ENCODE measurements at places on chromosomes 6 and 20.

DNA sequence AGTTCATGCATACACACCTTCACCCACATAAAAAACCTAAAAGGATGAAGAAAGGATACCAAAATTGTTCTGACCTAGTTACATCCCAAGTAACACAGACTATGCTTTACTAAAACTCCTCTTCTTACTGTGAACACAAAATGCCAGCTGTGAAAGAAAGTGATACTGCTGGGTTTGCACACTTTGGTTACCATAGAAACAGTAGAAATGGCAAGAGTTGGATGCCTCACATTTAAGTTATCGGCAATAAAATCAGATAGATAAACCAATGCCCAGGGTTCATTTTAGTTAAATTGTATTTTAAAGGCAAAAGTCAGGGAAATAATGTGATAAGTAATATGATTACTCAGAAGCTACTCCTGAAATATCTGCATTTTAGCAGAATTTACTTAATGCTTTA, 161.9 kb downstream of the CDK19 start:
- DNase-seq, result no peak

GRCh38 chr6:107683183-107683582, 140.9 kb downstream of the SCML4 start:
- DNase-seq, result no peak

- no peak for DNase-seq
These were observed 69.1 kb downstream of the PPP1R14C start for GRCh38 chr6:150211700-150212511.

DNA sequence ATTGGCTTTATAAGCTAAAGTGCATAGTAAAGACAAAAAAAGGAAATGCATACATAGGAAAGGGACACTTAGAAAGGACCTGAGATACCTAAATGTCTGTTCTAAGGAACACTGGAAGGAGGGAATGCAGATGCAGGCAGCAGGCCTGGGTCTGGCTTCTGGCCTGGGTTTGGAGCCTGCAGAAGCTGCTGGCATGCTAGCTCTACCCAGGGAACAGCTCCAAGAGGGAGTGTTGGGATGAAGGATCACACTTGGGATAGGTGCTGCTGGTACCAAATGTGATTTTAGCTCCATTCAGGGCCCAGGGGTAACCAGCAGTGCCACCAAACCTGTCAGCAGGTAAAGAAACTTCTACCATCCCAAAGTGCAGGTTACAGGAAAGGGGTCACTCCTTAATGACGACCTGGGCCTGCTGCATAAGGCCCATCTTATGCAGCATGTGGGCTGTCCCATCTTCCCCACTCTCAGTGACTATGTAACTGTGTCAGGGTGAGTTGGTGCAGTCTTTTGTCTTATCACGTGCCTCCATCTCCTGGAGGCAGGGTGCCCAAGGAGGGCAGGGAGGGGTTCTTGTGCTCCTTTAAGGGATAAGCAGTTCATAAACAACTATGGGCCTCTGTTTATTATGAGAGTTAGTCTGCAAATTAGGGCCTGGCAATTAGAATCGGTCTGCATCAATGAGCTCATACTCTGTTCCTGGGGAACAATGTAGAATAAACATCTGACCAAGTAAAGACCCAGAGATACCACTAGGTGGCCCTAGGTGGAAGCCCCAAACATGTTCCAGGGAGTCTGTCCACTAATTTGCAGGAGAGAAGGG, 26.9 kb downstream of the DDX27 start:
- no peak for DNase-seq

- DNase-seq, result peak; percentile 63
These were observed 97.5 kb downstream of the PSMG4 start for GRCh38 chr6:3356056-3356823.

GRCh38 chr20:51198876-51199523, 176.1 kb upstream of the KCNG1 start:
- no peak for DNase-seq

DNA sequence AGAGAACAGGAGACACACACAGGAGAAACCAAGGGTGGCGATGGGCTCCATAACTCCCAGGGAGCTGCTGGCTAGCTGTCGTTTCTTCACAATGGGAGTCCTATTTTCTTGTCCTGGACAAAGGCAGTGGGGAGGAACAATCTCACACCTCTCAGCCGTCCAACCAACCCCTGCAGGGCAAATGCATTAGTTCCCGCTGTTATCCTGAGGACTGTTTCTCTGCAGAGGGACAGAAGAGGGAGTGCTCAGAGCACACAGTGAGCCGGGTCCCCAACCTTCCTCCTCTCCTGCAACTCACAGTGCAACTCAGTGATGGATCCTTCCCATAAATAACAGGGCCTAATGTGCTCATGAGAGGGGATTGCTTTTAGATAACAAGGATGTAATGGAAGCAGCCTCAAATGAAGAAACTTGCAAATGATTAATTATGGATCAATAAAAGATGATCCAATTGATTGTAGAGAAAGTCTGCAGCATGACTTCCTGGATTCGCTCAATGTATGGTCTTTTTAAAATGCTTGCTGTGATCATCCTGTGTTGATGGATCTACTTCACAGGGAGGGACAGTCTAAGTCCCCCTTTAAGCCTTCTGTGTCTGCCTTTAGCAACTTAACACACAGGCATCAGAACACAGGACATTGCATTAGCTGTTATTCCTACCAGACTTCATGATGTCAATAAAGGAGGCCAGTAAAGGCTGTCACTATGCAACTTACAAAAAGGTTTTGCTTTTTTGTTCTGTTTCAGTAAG, 453.4 kb upstream of the AGPAT4 start:
- DNase-seq, result no peak

DNA sequence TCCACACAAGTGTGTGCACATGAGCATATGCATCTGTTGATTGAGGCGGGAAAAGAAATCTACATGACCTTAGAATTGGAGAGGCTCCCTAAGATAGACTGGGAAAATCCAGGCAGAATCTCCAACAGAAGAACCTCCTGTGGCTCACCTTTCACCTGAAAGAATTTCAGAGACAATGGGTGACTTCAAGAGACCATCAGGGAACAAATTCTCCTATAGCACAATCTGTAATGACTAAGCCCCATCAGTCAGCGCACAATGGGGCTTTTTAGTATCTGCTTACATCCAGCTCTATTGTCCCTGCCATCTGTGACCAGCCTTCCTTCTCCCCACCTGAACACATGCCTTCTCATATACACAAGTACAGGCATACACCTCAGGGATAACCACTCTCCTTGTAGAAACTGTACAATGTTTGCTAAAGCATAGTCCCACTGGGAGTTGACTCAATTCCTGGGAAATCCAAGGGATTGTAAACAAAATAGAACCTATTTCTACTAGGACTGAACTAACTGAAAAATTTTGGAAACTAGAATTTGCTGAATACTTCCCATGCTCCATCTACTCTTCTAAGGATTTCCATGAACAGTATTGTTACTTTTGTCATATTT, 150.8 kb upstream of the STXBP5 start:
- DNase-seq, result no peak

DNA sequence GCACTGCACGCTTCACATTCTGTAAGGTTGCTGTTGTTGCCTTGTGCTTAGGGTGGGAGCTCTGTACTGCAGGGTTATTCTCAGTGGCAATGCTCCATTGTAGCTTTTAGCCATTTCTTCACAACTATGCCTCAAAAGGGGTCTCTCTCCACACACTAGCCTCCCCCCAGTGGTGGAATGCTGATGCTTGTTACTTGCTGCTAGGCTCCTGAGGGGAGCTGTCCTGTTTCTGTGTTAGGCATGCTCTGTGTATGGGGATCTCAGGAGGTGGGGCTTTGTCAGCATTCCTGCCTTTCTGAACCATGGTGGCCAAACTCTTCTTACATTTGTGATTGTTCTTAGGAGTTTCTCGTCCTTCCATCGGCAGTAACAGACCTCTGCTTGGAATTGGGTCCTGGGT, 18.8 kb downstream of the TMEM170B start:
- no peak for DNase-seq

DNA sequence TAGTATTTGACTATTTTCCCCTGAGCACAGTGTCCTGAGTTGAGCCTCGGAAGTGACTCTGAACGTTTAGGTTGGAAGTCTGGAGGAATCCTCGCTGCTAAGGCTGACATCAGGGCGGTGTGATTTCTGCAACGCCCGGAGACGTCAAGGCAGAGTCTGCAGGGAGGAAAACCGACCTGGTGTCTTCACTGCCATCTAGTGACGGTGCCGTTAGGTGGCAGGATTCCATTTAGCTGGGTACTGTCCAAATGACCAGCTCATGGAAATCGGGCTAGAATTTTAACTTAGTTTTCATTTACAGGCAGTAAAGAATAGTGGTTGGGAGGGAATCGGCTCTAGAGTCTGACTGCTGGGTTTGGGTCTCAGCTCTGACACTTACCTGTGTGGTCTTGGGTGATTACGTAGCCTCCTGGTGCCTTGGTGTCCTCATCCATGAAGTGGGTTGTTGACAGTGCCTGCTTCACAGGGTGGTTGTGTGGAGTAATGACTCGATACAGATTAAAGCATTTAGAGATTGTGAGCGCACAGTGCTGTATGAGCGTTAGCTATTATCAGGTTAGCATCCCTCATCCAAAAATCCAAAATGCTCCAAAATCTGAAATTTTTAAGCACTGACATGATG, 35.0 kb downstream of the FOXF2 start:
- no peak for DNase-seq

DNA sequence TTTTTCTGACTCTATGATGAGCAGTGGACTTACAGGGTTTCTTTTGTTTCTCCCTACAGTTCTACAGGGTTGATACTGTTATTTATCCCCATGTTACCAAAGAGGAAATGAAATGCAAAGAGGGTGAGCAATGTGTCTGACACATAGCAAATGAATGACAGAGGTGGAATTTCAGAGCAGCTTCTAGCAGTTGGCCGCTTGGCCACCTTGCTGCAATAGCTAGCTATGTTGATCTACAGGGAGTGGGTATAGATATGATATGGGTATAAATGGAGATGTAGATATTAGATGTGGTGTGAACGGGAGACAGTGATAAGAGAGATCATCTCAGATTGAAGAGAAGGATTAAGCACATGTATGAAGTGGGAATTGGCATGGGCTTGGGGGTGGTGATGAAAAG, 10.9 kb upstream of the SLC22A3 start:
- DNase-seq, result no peak

DNA sequence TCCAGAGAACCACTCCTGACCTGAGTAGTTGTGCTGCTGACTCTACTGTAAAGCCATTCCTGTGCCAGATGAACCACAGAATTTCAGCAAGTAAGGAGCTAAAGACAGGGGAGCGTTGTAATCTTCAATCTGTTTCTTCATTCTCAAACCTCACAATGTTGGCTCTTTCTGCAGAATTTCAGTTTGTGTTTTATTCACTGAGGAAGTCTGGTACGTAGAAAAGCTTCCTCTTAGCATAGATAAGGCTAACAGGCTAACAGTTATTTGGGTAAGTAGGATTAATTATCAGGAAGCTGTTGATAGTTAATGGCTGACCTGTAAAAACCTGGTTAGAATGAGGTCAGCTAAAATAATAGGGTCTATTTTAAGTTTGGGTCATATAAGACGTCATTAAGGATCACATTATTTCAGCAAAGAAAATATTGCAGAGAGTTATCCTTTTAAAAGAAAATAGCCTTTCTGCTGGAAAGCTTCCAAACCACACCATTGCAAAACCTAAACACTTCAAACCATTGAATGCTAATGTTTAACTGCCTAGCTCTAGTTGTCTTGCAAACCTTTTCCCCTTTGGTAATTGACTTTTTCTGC, 14.1 kb upstream of the TENT5A start:
- DNase-seq, result no peak

DNA sequence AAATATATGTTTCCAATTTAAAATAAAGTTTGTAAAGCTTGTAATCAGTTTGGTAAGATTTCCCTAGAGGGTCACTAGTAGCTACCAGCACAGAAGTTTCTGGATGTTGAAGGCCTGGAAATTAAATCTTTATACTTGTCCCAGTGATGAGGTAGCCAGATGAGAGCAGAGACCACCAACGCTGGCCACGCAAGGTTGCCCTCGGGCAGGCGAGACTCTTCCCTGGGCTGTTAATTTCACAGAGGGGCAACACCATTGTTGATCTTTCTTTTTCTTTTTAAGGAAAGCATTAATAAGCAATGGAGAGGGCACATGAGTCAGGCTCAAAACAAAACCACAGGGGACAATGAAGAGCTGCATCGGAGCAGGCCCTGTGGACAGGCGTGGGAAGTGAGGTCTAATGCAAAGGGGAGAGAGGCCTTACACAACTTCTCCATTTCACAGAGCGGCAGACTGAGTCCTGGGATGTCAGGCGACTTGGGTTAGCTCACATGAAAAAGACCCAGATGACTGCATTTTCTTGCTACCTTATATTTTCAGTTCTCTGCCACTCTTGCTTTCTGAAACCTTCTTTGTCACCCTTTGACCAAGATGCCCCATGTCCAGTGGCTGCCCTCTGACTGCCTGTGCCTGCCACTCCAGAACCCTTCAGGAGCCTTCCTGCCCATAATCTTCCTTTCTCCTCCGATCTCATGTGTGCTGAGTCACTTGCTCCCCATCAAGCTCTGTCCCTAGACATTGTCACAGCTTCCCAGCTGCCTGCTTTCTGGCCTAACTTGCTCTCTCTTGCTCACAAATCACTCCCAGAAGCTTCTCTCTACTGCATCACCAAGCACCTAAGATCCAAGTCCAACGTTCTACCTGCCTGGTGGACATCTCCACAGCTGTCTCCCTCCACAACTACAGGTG, 107.7 kb upstream of the CDYL start:
- no peak for DNase-seq

- no peak for DNase-seq
These were observed 131.7 kb upstream of the PHACTR1 start for GRCh38 chr6:12584631-12585405.

- DNase-seq, result no peak
These were observed 85.1 kb downstream of the RSPH3 start for GRCh38 chr6:158914923-158915322.

DNA sequence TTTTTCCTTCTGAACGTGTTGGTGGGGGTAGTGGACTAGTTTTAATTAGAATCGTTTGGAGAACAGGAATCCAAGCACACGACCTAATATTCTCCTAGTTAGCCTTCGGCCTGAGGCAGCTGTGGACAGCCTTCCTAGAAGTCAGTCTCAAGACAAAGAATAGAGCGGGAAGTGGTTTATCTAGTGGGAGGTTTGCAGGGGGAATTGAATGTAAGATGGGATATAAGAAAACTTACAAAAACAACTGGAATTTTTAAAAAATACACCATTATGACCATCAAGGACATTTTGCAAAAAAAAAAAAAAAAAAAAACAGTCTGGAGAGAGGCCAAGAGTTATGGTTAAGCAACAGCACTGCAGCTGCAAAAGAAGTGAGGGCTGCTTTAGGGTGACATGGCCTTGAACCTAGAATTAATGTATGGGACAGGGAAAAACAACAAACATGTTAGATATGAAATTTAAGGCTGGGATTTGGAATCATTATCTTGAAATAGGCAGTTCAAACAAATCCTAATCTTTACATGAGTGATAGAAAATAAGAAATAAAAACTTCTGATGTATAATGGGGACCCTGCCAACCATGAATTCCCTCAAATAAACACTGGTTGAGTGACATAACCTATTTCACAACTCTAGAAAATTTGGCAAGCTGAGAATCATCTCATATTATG, 40.2 kb downstream of the PLAGL1 start:
- no peak for DNase-seq

- no peak for DNase-seq
These were observed 32.8 kb downstream of the PSMB9 start for GRCh38 chr6:32886681-32887383.

GRCh38 chr6:36794713-36795065, 44.6 kb downstream of the CPNE5 start:
- DNase-seq, result no peak

GRCh38 chr6:163836876-163837690, 422.6 kb downstream of the QKI start:
- DNase-seq, result no peak
